ENCODE measurements at places on chromosomes 2 and 18.
A peak's percentile ranks its signal among the peaks of the same experiment; 100 is the strongest.

- DNase-seq = no peak
Observed at GRCh38 chr18:58863539-58864145, 1.0 kb upstream of the ZNF532 start.

- DNase-seq = no peak
Observed at GRCh38 chr2:66702301-66702700, 267.4 kb downstream of the MEIS1 start.

- no peak for DNase-seq
Observed at GRCh38 chr2:46336283-46336959, 39.2 kb downstream of the EPAS1 start.

- no peak for DNase-seq
Observed at GRCh38 chr2:212711856-212712255, 173.3 kb upstream of the ERBB4 start.

- no peak for DNase-seq
Observed at GRCh38 chr2:3433339-3433699, 53.8 kb downstream of the TRAPPC12 start.

DNA sequence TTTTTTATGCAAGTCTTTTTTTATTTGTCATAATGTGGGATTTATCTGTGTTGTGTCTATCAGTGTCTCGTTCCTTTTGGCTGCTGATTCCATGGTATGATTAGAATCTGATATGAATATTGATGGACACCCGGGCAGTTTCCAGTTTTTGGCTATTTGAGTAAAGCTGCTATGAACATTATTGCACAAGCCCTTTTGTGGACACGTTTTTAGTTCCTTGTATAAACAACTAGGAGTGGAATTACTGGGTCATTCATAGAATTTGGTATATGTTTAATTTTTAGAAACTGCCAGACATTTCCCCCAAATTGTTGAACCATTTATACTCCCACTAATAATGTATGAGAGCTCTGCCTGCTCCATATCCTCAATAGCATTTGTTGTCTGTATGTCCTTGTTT is 26.6 kb downstream of the HK2 start:
- no peak for DNase-seq

DNA sequence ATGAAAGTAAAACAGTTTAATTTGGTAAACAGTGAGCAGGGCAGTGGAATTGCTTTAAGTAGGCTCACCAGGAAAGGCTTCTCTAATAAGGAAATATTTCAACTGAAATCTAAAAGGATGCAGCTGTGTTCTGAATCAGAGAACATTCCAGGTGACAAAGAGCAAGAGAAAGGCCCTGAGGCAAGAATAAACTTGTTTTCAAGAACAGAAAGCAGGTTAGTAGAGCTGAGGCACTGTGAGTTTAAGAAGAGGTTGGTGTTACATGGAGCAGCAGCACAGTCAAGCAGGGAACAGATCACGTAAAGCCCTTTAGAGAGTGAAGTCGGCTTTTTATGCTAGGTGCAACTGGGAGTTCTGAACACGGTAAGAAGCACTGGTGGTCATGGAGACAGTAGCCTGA is 57.0 kb upstream of the SCN1A start:
- no peak for DNase-seq

GRCh38 chr2:104704496-104705245 is 149.2 kb upstream of the POU3F3 start:
- no peak for DNase-seq

DNA sequence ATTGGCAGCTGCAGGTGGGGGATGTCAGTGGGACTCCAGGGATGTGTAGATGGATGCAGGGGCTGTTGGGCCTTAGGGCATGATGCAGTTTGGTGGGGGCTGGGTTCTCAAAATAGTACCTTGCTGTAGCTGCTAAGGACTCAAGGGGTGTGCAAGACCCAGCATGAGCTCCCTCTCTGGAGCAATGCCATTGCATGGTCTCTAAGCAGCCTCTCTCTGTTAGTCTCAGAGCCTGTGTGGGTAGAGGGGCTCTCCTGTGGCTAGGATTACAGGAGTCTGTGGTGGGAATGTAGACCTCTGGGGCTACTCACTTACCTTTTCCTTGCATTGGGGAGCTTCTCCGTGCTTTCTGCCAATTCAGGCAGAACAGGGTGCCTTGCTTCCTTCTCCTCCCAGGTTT is 228.9 kb downstream of the LPIN1 start:
- DNase-seq = no peak

DNA sequence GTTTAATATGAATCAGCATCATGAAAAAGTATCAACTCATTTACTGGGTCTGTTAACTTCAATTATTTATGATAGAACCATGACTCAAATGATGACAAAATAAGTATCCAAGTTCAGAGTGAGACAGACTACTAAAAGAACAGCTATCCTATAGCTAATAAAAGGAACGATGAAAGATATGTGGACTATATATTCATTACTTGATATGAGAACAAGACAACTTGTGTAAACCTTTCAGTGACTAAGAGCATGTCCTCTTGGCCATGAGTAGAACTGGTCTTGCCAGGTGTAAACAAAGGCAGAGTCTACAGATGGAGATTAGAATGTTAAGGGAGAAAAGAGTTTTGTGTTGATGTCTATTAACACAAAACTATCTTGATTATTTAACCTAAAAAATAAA is 360.4 kb upstream of the ZC3H15 start:
- DNase-seq = no peak

DNA sequence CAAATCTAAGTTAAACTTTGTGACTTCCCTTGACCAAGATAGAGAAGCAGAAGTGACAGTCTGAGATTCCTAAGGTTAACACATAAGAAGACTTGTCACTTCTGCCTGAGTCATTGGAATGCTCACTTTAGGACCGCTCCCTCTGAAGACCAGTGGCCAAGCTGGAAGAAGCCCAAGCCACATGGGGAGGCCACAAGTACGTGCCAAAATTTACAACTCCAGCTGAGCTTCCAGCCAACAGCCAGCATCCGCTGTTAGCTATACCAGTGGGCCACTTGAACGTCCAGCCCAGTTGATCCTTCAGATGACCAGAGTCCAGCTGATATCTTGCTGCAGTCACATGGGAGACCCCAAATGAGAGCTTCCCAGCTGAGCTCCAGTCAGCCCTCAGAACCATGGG is 18.1 kb upstream of the ANTXR1 start:
- no peak for DNase-seq

DNA sequence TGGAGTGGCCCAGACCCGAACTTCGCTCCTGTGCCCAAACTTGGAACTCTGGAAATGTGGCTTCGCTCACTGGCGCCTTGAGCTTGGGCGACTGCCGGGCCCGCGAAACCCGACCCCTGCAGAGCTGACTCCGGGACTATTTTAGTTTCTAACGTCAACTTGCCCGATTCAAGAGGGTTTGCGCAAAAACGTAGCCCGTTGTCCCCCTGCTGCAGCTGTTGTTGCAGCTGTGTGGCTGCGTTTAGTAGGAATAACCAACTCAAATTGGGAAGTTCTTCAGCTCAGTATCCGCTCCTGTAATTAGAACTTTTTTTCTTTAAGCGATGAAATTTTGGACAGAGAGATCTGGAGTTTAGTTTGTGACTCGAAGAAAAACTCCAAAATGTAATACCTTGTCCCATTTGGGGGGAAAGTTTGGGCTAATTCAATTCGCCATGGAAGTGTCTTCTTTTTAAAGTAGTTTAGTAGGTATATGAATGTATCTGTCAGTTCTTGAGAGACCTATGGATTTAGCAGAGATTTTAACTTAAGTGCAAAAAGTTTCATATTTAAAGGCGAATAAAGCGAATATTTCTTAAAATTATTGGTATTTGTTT is 559 bp downstream of the MYL12A start:
- peak; percentile 11 for DNase-seq

- DNase-seq = no peak
Observed at GRCh38 chr18:8397034-8397433, 212.2 kb upstream of the RAB12 start.

DNA sequence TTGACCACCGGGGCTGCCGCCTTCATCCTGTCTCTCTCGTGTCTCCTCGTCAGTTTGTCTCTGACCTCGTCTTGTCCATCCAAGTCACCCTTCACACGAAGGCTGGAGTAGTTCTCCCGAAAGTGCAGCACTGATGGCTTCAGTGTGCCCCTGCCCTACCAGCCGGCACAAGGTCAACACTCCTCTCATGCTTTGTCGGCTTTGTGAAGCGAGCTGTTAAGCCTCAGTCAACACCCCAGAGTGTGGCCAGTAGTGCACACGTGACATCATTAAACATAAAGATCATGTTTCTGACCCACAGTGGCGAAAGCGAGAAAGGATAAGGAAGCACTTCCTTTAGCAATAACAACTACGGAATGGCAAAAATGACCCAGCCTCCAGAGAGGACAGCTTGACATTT is 23.2 kb downstream of the ACKR3 start:
- no peak for DNase-seq

GRCh38 chr2:126908721-126909177 is 10.1 kb downstream of the TEX51 start:
- no peak for DNase-seq

- DNase-seq = no peak
Observed at GRCh38 chr2:213991453-213992108, 419.3 kb upstream of the VWC2L start.

DNA sequence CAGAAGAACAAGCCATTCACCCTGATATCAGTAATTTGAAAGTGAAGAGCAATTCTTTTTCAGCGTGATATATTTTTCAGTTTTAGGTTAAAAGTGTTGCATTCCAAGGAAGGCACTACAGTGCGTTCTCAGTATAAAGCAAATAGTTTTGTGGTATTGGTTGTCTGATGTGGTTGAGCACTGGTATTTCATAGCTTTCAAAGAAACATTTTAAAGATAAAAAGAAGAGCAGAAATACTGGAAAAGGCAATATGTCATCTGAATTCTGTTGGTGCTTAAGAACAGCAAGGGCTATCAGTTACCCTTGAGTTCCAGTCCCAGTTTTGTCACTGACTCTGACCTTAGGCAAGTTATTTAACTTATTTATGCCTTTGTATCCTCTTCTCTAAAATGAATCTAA is 191.6 kb downstream of the BABAM2 start:
- DNase-seq = no peak

- DNase-seq = no peak
Observed at GRCh38 chr2:97645112-97645694, 659 bp upstream of the COX5B start.

DNA sequence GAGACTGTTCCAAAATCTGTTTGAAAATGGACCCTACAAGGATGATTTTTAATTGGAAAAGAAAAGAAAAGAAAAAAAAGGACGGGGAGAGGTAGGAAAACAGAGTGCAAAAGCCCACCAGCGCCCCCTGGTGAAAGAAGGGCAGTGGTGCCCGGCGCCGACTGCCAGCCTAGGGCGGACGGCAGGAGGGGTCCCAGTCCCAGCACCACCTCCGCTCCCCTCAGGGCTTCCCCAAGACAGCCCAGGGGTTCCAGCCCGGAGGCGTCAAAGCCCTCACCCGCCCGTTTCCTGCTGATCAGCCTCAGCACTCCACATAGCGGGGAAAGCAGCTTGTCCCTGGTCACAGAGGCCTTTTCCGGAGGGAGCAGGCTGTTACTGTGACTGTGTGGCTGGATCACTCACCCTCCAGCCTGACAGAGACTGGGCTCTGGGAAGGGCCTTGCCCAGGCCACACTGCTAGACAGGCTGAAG is 213.9 kb downstream of the TFCP2L1 start:
- DNase-seq = peak; percentile 27

DNA sequence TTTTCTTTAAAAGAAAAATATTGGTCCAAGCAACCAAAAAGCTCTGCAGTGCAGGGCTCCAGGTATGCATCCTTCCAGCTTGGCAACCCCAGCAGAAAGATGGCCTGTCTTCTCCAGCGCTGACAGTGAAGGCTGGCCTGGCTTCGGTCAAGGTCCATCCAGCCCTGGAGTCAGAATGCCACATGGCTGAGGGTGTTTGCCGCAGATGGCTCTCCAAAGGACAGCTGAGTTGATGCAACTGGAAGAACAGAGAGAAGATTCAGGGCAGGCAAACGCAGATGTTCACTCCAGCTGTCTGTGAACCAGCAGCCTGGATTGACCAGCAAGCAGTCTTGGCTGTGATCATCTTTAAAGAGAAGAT is 51.4 kb downstream of the MARCO start:
- DNase-seq = no peak

DNA sequence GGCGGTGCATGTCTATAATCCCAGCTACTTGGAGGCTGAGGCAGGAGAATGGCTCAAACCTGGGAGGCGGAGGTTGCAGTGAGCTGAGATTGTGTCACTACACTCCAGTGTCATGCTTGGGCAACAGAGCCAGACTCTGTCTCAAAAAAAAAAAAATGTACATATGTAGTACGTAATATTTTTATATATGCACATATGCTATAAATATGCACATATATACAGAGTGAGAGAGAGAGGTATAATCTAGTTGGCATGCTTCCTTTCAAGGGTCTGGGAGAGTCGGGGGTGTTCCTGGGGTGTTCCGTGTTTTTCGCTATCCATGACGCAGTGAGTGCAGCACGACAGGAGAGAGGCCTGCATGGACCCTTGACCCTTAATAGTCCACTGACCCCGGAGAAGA is 83.5 kb downstream of the AOX1 start:
- DNase-seq = no peak

GRCh38 chr2:206274434-206275311 is at the start of gene ZDBF2:
TSS of gene ZDBF2 (plus strand) at chr2:206274663. CDS start at chr2:206281850, 7,187 bp downstream.
- DNase-seq = peak; percentile 19

DNA sequence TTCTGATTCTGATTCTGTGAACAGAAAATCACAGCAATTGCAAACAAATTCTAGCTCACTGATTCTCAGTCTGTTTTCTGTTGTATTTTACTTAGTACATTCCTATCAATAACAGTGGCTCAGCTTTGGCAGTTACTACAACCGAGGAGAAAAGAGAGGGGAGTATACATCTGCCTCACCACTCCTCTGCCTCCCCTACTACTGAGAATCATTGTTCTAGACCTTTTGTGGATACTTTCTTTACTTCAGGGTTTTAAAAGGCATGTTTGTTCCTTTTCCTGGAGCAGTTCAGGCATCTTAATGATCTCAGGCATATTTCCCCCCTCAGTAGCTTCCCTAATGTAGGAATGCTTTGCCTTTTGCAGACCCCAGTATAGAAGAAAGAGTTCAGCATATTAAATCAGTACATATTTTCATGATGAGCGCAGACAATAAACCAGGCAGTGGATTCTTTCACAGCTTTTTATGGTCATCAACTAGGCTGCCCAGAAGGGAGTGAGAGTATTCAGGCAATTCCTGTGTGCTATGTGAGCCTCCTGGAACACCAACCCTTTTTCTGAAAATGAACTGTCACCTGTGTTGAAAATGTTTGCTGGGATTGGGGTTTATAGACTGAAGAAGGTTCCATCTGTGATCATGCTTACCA is 10.3 kb downstream of the STAMBP start:
- DNase-seq = no peak

DNA sequence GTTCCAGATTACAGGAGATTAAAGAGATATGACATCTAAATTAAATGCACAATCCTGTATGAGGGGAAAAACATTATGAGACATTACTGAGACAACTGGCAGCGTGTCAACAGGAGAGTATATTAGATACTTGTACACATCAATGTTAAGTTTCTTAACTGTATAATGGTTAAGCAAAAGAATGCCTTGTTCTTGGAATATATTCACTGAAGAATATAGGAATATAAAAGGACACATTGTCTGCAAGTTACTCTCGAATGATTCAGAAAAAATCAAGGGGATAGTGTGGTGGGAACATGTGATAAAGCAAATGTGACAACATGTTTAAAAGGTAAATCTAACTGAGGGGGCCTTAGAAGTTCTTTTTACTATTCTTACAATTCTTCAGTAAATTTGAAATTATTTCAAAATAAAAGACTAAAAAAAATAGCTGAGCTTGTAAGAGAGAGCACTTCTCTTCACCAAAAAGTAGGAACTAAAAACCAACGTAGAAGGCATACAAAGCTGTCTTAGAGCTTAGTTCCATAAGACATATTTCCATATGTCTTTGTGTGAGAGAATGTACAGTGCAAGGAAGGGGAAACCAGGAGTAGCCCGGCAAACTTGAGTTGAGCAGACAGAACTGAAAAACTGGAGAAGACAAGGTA is 7.5 kb downstream of the WDPCP start:
- DNase-seq = no peak
